ENCODE measurements at places on chromosomes 2 and 18. TPM values are rescaled to one million over a fixed set of nuclear protein-coding genes. Genes with fewer than 3 reads are reported as not detected.

PLCL1 gene
- total RNA-seq = 1.1 TPM

TWIST2 gene
- 45.2 TPM for total RNA-seq

MYCN gene
- total RNA-seq = not detected

TMEM37 gene
- 0.37 TPM for total RNA-seq

EPAS1 gene
- total RNA-seq = 42.0 TPM

KATNAL2 gene
- 3.6 TPM for total RNA-seq

TUBA3E gene
- total RNA-seq = not detected
